IMR-90 (cell line): ENCODE measurements at places on chromosomes 11 and 22. TPM values are rescaled to one million over a fixed set of nuclear protein-coding genes. Genes with fewer than 3 reads are reported as not detected.

DNA sequence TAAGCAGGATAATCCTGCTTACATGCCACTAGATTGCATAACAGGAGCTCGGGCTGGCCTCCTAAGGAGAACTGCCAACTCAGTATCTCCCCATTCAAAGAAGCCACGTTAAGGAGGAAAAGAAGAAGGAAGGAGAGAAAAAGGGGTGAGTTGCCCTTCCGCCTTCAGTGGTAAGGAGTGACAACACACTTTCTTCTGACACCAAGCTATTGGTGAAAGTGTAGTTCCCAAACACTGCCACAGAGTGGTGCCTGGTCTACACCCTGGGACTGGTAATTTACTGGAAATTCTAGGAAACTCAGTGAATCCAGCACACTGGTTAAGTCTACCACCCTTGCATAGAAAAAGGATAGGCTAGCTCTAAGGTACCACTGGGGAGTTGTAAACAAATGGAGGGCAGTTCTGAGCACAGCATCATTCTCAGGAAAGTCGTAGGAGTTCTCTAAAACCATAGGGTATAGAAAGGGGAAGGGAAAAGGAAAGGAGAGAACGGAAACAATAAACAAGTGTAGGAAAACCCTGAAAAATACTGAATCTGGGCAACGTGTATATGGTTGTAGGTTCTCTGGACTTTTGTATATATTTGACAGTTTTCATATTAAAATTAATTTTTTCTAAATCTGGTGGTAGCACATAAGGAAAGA, 58.2 kb downstream of the RRAS2 start:
- peak; percentile 74 for DNase-seq

Gene FAM180B
- not detected in 2 replicates for polyA plus RNA-seq

Gene COPB1
- polyA plus RNA-seq: 126 and 136 TPM in 2 replicates

- no peak for DNase-seq
These were observed 37.9 kb downstream of the SWAP70 start for GRCh38 chr11:9701799-9702198.

Gene PDGFB
- polyA plus RNA-seq: 0.07 and 0.09 TPM in 2 replicates

Gene MS4A14
- not detected in 2 replicates for polyA plus RNA-seq

DNA sequence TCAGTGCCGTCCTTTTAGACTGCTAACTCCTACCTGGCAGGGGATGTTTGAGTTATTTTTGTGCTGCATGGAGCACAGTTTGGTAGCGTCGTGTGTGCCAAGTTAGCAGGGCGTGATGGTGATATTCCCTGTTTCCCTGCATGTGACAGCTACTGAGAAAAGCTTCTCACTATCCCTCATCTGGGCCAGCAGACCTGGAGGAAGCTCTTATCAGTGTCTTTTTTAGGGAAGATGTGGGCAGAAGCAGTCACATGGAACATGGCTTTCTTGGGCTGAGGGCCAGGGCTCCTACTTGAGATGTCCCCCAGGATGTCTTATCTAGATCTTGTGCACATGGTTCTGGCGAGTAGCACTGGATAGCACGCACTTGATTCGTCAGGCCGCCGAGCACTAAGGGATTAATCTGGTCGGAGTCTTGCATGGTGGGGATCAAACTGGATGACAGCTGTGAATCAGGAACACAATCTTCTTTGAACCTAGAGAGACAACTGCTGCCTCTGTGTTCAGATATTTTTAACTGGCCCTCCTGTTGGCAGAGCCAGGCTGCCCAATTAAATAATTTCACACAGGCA, 33.8 kb downstream of the TECTA start:
- no peak for DNase-seq

GRCh38 chr11:114087025-114087424, 27.5 kb downstream of the ZBTB16 start:
- DNase-seq: no peak

GRCh38 chr11:32039149-32039548, 51.7 kb upstream of the RCN1 start:
- no peak for DNase-seq

GRCh38 chr11:117039900-117040299, 58.3 kb downstream of the SIK3 start:
- peak; percentile 46 for DNase-seq

DNA sequence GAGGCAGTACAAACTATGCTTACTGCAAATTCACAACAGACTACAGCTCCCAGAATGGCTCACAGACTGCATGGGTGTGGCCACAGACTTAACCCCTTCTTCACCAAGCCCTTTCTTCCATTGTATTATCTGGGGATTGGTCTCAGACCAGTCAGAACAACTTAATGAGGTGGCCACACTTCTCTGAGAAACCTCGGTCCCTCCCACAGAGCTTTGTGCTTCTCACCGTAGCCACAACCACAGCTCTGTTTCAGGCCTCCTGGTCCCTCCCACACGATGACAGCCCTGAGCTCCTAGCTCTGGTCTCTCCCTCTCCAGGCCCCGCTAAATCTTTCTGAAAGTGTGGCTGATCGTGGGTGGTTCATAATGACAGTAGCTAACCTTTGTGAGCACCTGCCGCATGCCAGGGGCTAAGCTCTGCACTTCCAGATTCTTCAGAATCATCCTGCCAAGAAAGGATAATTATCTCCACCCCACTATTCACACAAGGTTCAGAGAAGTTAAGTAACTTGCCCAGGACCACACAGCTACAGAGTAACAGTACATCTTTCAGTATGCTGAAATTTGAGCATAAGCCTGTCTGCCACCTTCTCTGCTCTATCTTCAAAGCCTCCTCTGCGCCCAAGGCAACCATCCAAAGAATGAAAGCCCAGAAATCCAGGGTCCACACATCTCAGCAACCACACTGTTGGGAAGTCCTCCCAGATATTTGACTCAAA, 5.4 kb downstream of the PDE2A start:
- DNase-seq: no peak

GRCh38 chr11:34124885-34125668, 19.6 kb downstream of the NAT10 start:
- DNase-seq: no peak

DNA sequence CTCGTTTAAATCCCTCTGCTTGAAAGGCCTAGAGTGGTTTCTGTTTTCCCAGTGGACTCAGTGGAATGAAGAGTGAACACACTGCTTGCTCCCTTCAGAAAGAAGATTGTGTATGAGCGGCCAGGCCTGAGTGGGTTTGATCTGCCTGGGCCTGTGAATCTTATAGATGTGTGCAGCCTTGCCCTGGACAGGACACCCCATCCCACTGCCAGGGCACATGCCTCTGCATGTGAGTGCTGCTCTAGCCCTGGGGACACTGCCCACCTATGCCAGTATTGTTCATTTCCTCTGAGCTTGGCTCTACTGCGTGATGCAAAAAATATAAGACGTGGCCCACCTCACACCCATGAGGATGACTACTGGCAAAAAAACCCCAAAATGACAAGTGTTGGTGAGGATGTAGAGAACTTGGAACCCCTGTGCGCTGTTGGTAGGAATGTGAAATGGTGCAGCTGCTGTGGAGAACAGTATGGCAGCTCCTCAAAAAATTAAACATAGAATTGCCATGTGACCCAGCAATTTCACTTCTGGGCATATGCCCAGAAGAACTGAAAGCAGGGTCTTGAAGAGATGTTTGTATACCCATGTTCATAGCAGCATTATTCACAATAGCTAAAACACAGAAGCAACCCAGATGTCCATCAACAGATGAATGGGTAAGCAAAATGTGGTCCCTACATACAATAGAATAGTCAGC, 27.3 kb upstream of the NECTIN1 start:
- DNase-seq: no peak

Gene NAV2
- polyA plus RNA-seq: 12.3 and 12.6 TPM in 2 replicates

DNA sequence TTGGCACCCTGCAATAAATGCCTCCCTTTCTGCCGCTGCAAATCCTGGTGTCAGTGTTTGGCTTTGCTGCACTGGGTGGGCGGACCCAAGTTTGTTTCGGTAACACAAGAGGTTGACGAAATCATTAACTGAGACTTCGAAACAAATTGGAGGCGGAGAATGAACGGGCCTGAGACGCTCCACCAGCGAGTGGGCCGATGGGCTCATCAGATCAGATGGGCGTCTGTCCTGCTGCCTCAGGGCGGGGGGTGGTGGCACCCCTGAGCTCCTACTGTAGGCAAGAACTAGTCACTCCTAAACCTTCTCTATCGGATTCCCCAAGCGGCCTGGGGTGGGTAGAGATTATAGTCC, 918 bp upstream of the CAPN5 start:
- DNase-seq: peak; percentile 59

DNA sequence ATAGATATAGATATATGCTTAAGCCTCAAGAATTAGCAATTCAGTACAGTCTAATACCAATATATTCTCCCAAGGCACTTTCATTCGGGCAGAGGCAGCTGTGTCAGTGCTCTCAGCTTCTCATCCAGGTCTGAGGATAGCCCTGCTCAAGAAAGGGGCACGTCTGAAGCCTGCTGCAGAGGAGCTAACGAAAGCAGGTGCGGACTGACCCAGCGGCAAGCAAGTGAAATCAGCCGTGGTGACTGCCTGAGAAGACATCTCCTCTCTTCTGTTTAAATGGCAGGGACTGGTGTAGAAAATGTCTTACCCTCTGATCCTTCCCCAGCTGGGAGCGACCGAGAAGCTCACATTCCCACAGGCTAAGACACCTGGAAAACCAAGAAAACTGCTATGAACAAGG, 468.6 kb downstream of the BRD1 start:
- no peak for DNase-seq

- DNase-seq: no peak
These were observed 129.6 kb upstream of the POU2AF2 start for GRCh38 chr11:111115890-111116289.

- DNase-seq: no peak
These were observed 388.4 kb downstream of the BUD13 start for GRCh38 chr11:116384407-116384806.
